ENCODE measurements at places on chromosomes 7 and 10. TPM values are rescaled to one million over a fixed set of nuclear protein-coding genes. Genes with fewer than 3 reads are reported as not detected.

GRCh38 chr7:4849390-4849789 is 12.4 kb downstream of the PAPOLB start:
- peaks cover 4% of the 10 kb centered on the region for H3K4me1 ChIP-seq
- no peaks in the 10 kb centered on the region for H3K36me3 ChIP-seq
- peaks cover 5% of the 10 kb centered on the region for H3K27me3 ChIP-seq
- no peak overlapping the region for H3K4me3 ChIP-seq
- DNase-seq = no peak

GRCh38 chr7:65988084-65988483 is 6.1 kb upstream of the GUSB start:
- no peaks in the 10 kb centered on the region for H3K27me3 ChIP-seq
- H3K4me3 ChIP-seq = no peak overlapping the region
- no peaks in the 10 kb centered on the region for H3K4me1 ChIP-seq
- no peaks in the 10 kb centered on the region for H3K36me3 ChIP-seq
- H3K27ac ChIP-seq = no peak overlapping the region

DNA sequence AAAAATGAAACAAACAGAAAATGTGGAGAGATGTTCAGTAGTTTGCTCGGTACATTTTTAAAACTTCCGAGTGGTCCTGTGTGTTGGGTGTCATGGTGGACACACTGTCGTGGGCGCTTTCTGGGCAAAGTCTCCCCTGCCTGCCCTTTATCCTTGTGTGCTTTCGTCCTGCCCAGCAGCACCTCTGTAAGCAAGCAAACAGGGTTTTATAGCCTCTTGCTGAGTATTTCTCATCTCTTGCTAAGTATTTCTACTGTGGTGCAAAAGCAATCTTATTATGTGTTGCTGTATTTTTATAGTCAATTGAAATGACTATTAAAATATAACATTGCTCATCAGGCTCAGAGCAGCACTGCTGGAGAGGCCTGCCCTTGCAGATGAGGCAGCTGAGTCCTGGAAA is 48.7 kb downstream of the DOCK1 start:
- H3K36me3 ChIP-seq = no peaks in the 10 kb centered on the region
- DNase-seq = no peak
- no peaks in the 10 kb centered on the region for H3K27me3 ChIP-seq
- H3K27ac ChIP-seq = no peak overlapping the region

DNA sequence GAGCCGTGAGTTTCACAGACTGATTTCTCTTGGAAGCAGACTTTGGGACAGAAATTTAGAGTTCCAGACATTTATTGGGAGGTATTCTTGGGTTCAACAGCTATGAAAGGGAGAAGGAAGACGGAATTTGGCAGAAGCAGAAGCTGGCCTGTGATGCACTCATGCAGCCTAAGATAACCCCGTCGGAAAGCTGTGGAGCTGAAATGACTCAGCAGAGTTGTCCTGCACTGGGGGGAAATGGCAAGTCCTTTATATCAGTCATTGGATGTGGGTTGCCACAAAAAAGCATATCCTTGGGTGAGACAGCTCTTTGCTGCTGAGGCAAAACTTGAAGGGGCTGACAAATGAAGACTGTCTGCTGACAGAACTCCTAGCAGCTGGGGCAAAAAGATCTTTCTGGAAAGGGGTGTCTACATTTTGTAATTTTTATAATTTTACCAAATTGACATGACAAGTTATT is 11.5 kb upstream of the MICU1 start:
- H3K36me3 ChIP-seq = no peaks in the 10 kb centered on the region
- no peaks in the 10 kb centered on the region for H3K27me3 ChIP-seq
- H3K4me1 ChIP-seq = no peaks in the 10 kb centered on the region
- no peak for DNase-seq

DNA sequence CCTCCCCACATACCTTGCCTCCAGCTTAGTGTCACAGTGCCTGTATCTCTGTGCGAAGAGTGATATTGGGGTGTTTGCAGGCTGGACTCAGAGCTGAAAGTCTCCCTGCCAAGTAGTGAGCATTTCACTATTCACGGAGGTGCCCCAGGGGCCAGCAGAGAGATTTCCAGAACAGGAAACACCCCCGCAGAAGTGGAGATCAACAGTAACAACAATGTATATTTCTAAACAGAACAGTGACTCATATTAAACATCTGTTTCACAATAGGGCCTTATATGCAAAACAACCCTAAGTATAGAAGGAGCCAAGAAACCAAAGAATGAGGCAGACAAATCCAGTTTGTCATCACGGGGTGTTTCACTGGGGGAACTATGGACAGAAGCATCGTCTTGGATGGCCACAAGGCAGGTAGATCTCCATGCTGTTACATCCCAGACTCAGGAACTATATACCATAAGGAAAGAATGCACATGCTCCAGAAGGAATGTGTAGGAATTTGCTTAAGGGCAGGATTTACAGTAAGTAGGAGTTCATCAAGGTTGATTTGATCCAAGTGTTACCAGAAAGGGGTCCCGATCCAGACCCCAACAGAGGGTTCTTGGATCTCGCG is 29.3 kb upstream of the CCL24 start:
- no peak for DNase-seq
- H3K4me1 ChIP-seq = peaks cover 7% of the 10 kb centered on the region
- H3K27me3 ChIP-seq = no peaks in the 10 kb centered on the region
- no peaks in the 10 kb centered on the region for H3K36me3 ChIP-seq

- H3K27me3 ChIP-seq = no peaks in the 10 kb centered on the region
- DNase-seq = no peak
- peaks cover 3% of the 10 kb centered on the region for H3K36me3 ChIP-seq
- H3K27ac ChIP-seq = peak overlapping the region; percentile 52
- H3K4me3 ChIP-seq = no peak overlapping the region
These were observed 90.6 kb downstream of the ARID5B start for GRCh38 chr10:61992059-61992460.

GRCh38 chr10:71585564-71586290 is 133.9 kb downstream of the C10orf105 start:
- no peak overlapping the region for H3K4me3 ChIP-seq
- no peaks in the 10 kb centered on the region for H3K4me1 ChIP-seq
- peaks cover 9% of the 10 kb centered on the region for H3K27me3 ChIP-seq
- H3K36me3 ChIP-seq = no peaks in the 10 kb centered on the region
- no peak overlapping the region for H3K27ac ChIP-seq

GRCh38 chr10:76041551-76041950 is 610.1 kb downstream of the LRMDA start:
- H3K27ac ChIP-seq = no peak overlapping the region
- H3K27me3 ChIP-seq = no peaks in the 10 kb centered on the region
- H3K4me3 ChIP-seq = no peak overlapping the region
- H3K4me1 ChIP-seq = no peaks in the 10 kb centered on the region
- no peaks in the 10 kb centered on the region for H3K36me3 ChIP-seq

GRCh38 chr7:36851382-36851781 is 127.1 kb upstream of the AOAH start:
- H3K36me3 ChIP-seq = peaks cover 34% of the 10 kb centered on the region
- H3K27ac ChIP-seq = no peak overlapping the region
- DNase-seq = no peak
- H3K4me1 ChIP-seq = no peaks in the 10 kb centered on the region

GRCh38 chr10:96462606-96463151 is 51.0 kb downstream of the TLL2 start:
- no peak overlapping the region for H3K4me3 ChIP-seq
- DNase-seq = no peak
- H3K4me1 ChIP-seq = no peaks in the 10 kb centered on the region
- no peaks in the 10 kb centered on the region for H3K36me3 ChIP-seq
- H3K27me3 ChIP-seq = peaks cover 5% of the 10 kb centered on the region

- no peak for DNase-seq
- no peaks in the 10 kb centered on the region for H3K27me3 ChIP-seq
- H3K27ac ChIP-seq = no peak overlapping the region
- H3K36me3 ChIP-seq = no peaks in the 10 kb centered on the region
- no peak overlapping the region for H3K4me3 ChIP-seq
These were observed 269.9 kb upstream of the FERD3L start for GRCh38 chr7:19415123-19415522.

- no peak for DNase-seq
- peaks cover 98% of the 10 kb centered on the region for H3K27me3 ChIP-seq
- H3K4me3 ChIP-seq = no peak overlapping the region
- H3K27ac ChIP-seq = no peak overlapping the region
- no peaks in the 10 kb centered on the region for H3K36me3 ChIP-seq
- H3K4me1 ChIP-seq = peaks cover 39% of the 10 kb centered on the region
These were observed 4.9 kb downstream of the DLX5 start for GRCh38 chr7:97019710-97020225.

GRCh38 chr7:148983200-148984146 is 44.8 kb downstream of the PDIA4 start:
- H3K27me3 ChIP-seq = no peaks in the 10 kb centered on the region
- peak overlapping the region; percentile 62 for H3K4me3 ChIP-seq
- peaks cover 46% of the 10 kb centered on the region for H3K4me1 ChIP-seq
- H3K36me3 ChIP-seq = no peaks in the 10 kb centered on the region
- DNase-seq = peak; percentile 67

GRCh38 chr7:127733986-127734385 is 82.0 kb downstream of the SND1 start:
- H3K36me3 ChIP-seq = peaks cover 62% of the 10 kb centered on the region
- DNase-seq = no peak
- H3K4me3 ChIP-seq = no peak overlapping the region
- no peak overlapping the region for H3K27ac ChIP-seq
- no peaks in the 10 kb centered on the region for H3K27me3 ChIP-seq
- no peaks in the 10 kb centered on the region for H3K4me1 ChIP-seq

GRCh38 chr10:30387646-30388243 is 38.7 kb upstream of the MTPAP start:
- no peaks in the 10 kb centered on the region for H3K27me3 ChIP-seq
- H3K4me3 ChIP-seq = no peak overlapping the region

DNA sequence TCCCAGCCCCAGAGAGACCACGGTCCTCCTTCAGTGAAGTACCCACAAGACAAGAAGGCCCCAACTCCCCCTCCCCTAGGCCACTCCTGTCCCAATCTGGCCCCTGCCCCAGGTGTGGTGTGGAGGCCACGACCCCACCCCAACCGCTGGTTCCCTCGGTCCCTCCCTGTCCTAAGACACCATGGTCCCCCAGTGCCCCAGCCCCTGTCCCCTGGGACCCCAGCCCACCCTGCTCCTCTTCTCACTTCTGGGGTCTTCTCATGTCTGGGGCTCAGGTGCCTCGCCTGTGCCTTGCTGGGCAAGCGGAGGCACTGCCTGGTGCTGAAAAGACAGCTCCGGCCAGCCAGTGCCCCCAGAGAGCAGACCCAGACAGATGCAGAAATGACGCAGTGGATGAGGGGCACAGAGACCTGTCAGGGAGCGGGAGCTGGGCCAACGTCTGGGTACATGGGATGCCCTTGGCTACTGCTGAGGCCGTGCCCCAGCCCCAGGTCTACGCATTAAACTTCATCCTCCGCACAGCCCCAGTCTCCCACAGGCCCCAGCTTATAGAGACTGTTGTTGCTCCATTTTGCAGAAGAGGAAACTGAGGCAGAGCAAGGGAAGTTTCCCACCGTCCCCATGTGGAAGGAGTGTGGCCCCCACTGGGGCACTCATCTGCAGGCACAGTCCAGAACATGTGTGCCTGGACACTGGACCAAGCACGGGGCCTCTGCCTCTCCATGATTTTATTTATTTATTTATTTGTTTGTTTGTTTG is 14.8 kb downstream of the GRIFIN start:
- no peak for DNase-seq
- no peaks in the 10 kb centered on the region for H3K36me3 ChIP-seq
- no peak overlapping the region for H3K27ac ChIP-seq
- no peaks in the 10 kb centered on the region for H3K27me3 ChIP-seq

DNA sequence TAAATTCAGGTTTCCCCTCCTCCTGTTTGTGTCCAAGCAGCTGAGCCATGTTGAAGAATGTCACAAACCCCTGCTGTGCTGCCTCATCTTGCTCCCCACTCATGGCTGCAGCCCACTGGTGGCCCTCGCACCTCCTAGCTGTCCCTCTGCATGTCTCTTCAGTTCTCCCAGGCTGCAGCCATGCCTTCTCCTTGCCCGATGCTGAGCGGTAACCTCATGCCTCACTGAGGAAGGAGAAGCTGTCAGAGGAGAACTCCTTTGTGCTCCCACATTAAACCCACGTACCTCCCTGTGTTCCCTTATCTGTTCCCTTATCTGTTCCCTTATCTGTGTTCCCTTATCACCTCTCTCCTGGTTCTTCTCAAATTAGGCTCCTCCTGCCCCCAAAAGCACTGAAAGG is 10.3 kb upstream of the FRMPD2 start:
- no peaks in the 10 kb centered on the region for H3K27me3 ChIP-seq
- H3K36me3 ChIP-seq = no peaks in the 10 kb centered on the region
- DNase-seq = no peak
- H3K4me3 ChIP-seq = no peak overlapping the region

DNA sequence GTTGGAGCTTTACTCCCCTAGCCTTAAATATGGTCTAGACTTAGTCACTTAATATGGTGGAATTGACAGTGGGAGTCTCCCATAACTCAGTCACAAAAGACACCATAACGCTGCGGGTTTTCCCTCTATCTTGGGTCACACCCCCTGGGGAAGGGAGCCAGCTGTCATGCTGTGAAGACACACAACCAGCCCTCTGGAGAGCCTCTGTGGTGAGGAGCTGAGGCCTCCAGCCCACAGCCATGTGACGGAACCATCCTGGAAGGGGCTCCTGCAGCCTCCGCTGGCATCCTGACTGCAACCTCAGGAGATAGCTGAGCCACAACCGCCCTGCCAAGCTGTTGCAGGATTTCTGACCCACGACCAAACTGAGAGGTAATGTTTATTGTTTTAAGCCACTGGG is 37.9 kb downstream of the PAXIP1 start:
- peaks cover 45% of the 10 kb centered on the region for H3K36me3 ChIP-seq
- H3K4me1 ChIP-seq = no peaks in the 10 kb centered on the region
- H3K27ac ChIP-seq = no peak overlapping the region
- DNase-seq = no peak
- H3K27me3 ChIP-seq = no peaks in the 10 kb centered on the region

DNA sequence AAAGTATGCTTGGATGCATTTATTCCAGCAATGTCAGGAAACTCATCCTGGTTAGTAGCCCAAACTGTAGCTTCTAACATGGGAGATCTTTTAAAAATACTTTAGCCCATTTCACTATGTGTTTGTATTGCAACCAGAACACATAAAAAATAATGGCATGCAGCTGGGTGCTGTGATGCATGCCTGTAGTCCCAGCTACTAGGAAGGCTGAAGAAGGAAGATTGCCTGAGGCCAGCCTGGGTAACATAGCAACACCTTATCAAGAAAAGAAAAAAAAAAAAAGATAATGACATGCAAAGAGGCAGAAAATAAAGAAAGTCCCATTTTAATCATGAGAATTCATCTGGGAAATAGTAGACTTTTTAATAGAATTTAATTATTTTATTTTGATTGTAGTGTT is 517.0 kb upstream of the TEX47 start:
- H3K36me3 ChIP-seq = no peaks in the 10 kb centered on the region
- DNase-seq = no peak
- no peaks in the 10 kb centered on the region for H3K27me3 ChIP-seq
- H3K4me1 ChIP-seq = no peaks in the 10 kb centered on the region
- H3K27ac ChIP-seq = no peak overlapping the region
- no peak overlapping the region for H3K4me3 ChIP-seq

Gene H2BK1
- not detected for total RNA-seq

Gene OPALIN
- total RNA-seq = not detected

Gene TMEM130
- total RNA-seq = not detected

Gene HMX3
- total RNA-seq = not detected

Gene CD36
- total RNA-seq = 1.7 TPM

Gene DNAH11
- not detected for total RNA-seq

Gene TCF7L2
- total RNA-seq = 4.2 TPM

Gene GIMAP6
- total RNA-seq = 14.3 TPM

Gene MYO1G
- 155 TPM for total RNA-seq

Gene SMKR1
- total RNA-seq = 0.49 TPM

Gene GAD2
- not detected for total RNA-seq

Gene CTAGE4
- total RNA-seq = 1.2 TPM

Gene STEAP1B
- not detected for total RNA-seq

Gene HDAC9
- 0.73 TPM for total RNA-seq

Gene FAM221A
- total RNA-seq = 1.8 TPM

Gene SPDYE9
- total RNA-seq = not detected

Gene PAPOLB
- total RNA-seq = not detected
